ENCODE measurements at places on chromosomes 1 and 21. TPM values are rescaled to one million over a fixed set of nuclear protein-coding genes. Genes with fewer than 3 reads are reported as not detected.
A peak's percentile ranks its signal among the peaks of the same experiment; 100 is the strongest.

- H3K4me3 ChIP-seq, result no peak overlapping the region
- no peaks in the 10 kb centered on the region for H3K4me1 ChIP-seq
Measured at GRCh38 chr1:5502311-5503194, 489.7 kb downstream of the NPHP4 start.

Gene DDX20
- total RNA-seq, result 18.6 TPM

DNA sequence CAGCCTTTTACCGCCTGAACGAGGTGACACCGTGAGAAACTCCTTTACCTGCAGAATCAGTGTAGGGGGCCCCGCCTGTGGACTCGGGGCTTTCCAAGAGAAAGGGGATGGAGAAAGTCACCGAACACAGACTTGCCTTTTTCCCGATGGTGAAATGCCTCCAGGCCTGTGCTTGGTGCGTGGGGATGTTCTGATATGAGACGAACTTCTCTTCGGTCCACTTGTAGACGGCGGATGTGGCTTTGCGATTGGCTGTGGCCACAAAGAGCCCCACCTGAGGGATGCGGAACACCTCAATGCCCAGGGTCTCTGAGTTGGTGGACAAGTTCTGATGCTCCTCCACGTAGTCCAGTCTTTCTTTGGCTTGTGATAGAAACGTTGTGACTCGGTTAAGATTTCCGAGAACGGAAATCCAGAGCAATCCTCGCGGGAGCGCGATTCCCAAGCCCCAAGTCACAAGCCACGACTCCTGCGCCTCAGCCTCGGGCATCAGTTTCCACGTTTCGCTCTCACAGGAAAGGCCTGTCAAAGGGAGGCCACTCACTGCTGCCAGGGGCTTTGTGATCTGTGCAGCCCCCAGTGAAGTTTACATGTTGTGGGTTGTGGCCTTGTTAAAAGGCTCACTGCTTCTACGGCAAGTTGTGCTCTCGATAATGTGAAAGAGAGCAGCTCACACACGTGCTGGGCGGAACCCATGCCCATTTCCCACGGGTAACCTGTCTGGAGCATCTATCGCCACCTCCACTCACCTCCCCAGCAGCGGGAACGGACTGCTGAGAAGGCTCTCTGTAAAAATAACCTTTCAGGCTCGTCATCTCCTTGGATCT is 12.6 kb downstream of the KRTAP10-1 start:
- H3K36me3 ChIP-seq, result no peaks in the 10 kb centered on the region

Gene ZDHHC18
- 26.1 TPM for total RNA-seq

DNA sequence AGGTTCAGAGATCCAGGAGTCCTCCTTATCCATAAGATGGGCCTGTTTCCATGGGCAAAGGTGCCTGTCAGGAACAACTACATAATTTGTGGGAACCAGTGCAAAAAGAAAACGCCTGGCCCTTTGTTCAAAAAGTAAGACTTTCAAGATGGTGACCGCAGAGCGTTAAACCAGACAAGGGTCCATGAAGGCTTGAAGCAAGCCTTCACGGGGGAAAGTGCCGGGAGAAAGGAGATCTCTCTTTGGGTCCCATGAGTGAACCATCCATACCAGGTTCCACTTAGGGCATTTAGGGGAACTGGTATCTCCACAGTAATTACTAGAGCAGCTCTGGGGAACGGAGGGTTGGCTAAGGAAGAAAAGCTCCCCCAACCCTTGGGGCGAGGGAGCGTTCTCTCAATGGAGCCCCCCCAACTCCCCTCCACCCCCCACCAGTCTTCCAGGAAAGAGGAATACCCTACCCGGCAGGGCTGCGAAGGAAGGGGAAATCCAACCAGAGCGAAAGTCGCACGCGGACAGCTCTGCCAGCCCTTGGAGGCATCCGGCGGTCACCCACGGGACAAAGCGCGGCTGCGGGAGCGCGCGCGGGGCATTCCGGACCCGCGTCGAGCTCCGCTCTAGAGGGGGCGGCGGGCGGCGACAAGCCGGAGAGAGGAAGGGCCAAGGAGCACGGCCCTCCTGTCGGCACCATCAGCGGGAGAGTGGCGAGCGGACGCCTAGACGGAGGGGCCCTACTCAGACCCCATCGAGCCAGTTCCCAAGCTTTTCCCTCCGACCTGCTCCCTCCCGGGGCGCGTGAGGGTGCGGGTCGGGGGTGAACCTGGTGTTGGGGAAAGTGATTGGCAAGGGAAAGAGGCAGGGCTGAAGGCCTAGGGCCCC is 687 bp upstream of the RASSF5 start:
- no peak overlapping the region for H3K27ac ChIP-seq
- peaks cover 18% of the 10 kb centered on the region for H3K4me1 ChIP-seq
- H3K4me3 ChIP-seq, result peak overlapping the region; percentile 56
- H3K27me3 ChIP-seq, result peaks cover 78% of the 10 kb centered on the region
- H3K36me3 ChIP-seq, result no peaks in the 10 kb centered on the region

- H3K27me3 ChIP-seq, result no peaks in the 10 kb centered on the region
- H3K4me3 ChIP-seq, result no peak overlapping the region
- no peak for DNase-seq
- H3K27ac ChIP-seq, result no peak overlapping the region
Measured at GRCh38 chr1:52266507-52266906, 99.5 kb downstream of the CC2D1B start.

Gene YOD1
- 8.8 TPM for total RNA-seq

DNA sequence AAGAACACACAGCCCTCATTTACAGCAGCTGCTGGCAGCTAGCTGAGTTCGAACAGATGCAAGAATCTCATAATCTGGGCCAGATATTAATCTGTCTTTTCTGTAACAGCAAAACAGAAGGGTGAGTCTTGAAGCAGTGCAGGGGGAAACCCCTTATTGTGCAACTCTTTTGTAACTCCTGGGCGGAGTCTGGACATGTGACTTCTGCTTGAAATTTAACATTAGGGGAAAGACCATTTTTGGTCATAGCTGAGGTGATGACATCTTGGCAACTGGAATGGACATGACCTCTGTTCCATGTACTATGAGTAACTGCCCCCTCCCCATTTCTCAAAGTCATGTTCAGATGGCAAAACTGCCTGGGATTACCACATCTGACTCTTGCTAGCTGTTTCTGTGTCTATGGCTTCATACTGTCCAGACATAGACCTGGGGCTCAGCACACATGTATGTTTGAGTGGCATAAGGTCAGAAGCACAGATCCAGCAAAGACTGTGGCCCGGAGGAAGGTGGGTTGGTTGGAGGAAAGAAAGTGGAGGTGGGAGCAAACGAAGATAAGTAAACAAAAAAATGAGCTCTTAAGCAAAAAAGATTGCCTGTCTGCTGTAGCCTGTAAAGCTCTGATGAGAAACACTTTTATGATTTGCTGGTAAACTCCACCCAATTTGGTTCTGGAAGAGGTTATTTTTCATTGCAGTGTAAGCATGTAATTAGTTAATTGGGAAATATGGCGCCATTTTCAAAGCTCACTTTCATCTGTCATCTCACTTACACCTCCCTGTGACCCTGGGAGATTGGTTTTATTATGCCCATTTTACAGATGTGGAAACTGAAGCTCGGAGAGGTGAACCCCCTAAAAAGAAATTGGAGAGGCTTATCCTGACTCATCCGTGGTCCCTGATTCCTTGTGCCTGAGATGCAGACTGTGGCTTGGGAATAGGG is 26.1 kb downstream of the ETS2 start:
- no peak overlapping the region for H3K27ac ChIP-seq
- no peaks in the 10 kb centered on the region for H3K36me3 ChIP-seq
- H3K4me1 ChIP-seq, result peaks cover 10% of the 10 kb centered on the region
- H3K4me3 ChIP-seq, result no peak overlapping the region

DNA sequence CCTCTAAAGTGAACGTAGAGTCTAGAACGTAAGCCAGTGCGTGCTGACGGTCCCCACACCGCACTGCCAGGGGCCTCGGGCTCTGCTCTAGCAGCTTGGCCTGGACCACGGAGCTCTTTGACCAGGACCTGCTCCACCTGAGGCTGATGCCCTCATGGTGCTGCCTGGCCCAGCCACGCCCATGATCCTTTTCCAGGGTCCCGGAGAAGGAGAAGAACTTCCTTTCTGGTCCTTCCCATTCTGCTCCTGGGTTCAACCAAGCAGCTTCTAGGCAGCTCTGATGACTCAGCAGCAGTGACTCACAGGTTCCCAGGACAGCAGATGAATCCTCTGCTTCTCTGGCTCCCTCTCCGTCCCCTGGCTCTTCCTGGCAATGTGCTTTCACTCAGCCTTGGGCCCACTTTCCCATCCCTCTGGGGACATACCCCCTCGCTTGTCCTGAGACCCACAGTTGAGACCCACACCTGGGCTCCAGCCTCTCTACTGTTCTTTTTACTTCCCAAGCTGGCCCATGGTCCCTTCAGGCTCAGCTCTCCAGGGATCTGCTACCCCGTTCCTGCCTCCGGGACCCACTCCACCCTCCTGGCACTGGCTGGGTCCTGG is 246.3 kb upstream of the RAB4A start:
- H3K4me1 ChIP-seq, result peaks cover 20% of the 10 kb centered on the region
- no peak for DNase-seq
- H3K36me3 ChIP-seq, result no peaks in the 10 kb centered on the region
- peaks cover 7% of the 10 kb centered on the region for H3K27me3 ChIP-seq
- H3K27ac ChIP-seq, result no peak overlapping the region

Gene FOXD2
- 0.05 TPM for total RNA-seq

- H3K4me1 ChIP-seq, result peaks cover 30% of the 10 kb centered on the region
- DNase-seq, result no peak
- no peaks in the 10 kb centered on the region for H3K36me3 ChIP-seq
Measured at GRCh38 chr1:113657556-113658063, 101.7 kb downstream of the PHTF1 start.

Gene CBR1
- 13.2 TPM for total RNA-seq

GRCh38 chr1:24284156-24284471 is 35.0 kb upstream of the GRHL3 start:
- H3K4me3 ChIP-seq, result no peak overlapping the region
- DNase-seq, result no peak
- peaks cover 1% of the 10 kb centered on the region for H3K36me3 ChIP-seq
- no peak overlapping the region for H3K27ac ChIP-seq

DNA sequence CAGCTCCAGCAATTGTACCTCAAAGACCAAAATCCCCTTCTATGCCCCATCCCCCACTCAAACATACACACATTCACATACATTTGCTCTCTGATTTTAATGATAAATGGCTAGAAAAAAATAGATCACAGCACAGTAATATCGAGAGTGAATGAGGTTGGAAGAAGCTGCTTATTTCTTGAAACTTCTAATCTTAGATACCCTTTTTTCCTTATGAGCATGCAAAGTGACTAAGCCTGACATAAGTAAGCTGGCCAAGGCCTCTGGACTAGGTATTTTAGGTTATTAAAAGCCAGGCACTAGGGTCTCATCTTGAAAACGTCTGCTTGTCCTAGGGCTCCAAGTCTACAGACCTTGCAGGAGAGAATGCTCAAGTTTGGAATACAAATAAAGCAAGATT is 133.6 kb downstream of the TGFBR3 start:
- no peak overlapping the region for H3K27ac ChIP-seq
- DNase-seq, result no peak
- H3K4me3 ChIP-seq, result no peak overlapping the region
- no peaks in the 10 kb centered on the region for H3K27me3 ChIP-seq
- H3K4me1 ChIP-seq, result no peaks in the 10 kb centered on the region
- no peaks in the 10 kb centered on the region for H3K36me3 ChIP-seq

DNA sequence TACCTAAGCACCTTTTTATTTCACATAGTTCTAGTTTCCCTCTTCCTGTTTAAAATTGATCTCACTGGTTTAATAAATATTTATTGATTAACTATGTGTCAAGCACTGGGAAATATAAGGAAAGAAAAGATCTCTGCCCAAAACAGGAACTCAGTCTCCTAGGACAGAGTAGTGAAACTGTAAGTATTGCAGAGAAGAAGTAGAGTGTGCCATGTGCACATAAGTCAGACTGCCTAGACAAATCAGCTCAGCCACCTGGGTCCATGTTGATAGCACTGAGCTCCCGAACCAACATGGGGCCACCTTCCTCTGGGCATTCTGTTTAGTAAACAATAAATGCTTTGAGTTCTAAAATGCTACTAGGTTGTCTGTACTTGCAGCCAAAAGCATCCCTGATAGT is 9.8 kb upstream of the SSX2IP start:
- H3K27ac ChIP-seq, result no peak overlapping the region
- H3K36me3 ChIP-seq, result no peaks in the 10 kb centered on the region
- H3K27me3 ChIP-seq, result peaks cover 3% of the 10 kb centered on the region
- peaks cover 8% of the 10 kb centered on the region for H3K4me1 ChIP-seq
- no peak overlapping the region for H3K4me3 ChIP-seq

Gene ATP1A2
- total RNA-seq, result 0.11 TPM

DNA sequence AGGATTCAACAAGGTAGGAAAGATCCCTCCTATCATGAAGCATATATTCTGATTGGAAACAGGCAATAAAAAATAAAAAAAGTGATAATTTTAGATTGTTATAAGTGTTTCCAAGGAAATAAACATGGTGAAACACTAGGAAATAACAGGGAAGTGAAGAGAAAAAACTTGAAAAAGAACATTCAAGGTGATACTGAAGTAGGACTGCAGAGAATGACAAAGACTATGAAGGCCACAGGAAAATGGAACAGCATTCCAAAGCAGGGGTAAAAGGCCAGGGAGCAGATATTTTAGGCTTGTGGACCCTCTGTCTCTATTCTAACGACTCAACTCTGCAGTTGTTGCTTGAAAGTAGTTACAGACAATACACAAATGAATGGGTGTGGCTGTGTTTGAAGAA is 7.9 kb downstream of the ANKRD45 start:
- H3K4me3 ChIP-seq, result no peak overlapping the region
- no peaks in the 10 kb centered on the region for H3K27me3 ChIP-seq
- no peaks in the 10 kb centered on the region for H3K36me3 ChIP-seq
- no peaks in the 10 kb centered on the region for H3K4me1 ChIP-seq
- DNase-seq, result no peak

DNA sequence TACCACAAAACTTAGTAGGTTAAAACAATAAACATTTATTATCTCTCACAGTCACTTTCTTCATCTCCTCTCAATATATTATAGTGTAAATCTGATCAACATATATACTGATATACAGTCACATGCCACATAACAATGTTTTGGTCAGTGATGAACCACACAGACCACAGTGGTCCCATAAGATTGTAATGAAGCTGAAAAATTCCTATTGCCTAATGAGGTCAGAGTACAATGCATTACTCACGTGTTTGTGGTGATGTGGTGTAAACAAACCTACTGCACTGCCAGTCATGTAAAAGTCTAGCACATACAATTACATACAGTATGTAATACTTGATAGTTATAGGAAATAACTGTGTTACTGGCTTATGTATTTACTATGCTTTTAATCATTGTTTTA is 30.1 kb downstream of the OLFML3 start:
- no peaks in the 10 kb centered on the region for H3K36me3 ChIP-seq
- H3K27ac ChIP-seq, result no peak overlapping the region
- no peak overlapping the region for H3K4me3 ChIP-seq
- H3K4me1 ChIP-seq, result peaks cover 4% of the 10 kb centered on the region

Gene YIPF1
- 37.3 TPM for total RNA-seq

DNA sequence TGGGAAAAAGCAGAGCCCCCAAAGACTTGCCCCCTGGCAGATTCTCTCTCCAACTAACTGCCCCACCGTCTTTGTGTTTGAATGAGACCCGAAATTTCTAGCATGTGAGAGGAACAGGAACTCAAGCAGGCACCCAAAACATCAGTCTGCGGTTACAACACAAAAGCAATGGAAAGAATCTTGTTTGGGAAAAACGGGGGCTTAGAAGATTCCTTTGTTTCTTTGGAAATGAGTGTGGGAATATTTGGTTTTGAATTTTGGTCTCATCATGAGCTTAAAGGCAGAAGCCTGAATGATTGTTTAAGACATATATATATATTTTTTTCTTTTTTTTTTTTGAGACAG is 188.9 kb upstream of the TMEM51 start:
- H3K27me3 ChIP-seq, result no peaks in the 10 kb centered on the region
- peaks cover 6% of the 10 kb centered on the region for H3K36me3 ChIP-seq
- H3K4me3 ChIP-seq, result no peak overlapping the region
- no peak for DNase-seq
- no peaks in the 10 kb centered on the region for H3K4me1 ChIP-seq
